ENCODE measurements at places on chromosomes 13 and 19.

GRCh38 chr19:12112701-12113100 is 27.4 kb downstream of the ZNF20 start:
- DNase-seq = no peak

DNA sequence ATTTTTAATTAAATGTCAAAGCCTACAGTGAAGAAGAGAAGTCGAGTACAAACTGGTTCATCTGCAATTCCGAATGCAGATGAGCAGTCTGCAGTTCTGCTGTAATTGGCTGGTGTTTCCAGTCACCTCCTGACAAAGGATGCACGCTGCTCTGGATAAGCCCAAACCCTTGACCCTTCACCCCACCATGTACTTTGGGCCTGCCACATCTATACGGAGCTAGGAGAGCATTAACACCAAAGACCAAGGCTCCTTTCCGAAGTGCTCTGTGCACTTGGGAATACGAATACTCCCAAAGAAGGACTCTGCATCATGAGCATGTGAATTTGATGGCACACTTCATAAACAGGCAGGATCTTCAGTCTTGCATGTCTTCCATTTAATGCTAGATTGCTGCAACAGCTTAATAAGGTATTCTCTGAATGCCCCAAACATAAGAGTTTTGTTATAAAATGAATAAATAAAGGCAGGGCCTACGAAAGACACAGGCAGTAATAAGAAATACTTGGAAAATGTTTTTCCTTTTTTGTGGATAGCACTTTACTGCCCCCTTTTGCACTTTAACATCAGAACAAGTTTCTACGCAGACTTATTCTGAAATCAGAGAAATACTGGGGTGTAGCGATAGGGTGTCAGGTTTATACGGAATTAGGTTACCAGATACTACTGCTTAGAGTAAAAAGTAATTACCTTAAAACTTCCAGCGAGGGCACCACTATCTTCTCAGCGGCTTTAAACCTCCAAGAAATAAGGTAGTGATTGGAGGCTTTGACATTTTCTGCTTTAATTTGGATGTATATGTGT is 15.0 kb downstream of the EFNB2 start:
- no peak for DNase-seq

- no peak for DNase-seq
Measured at GRCh38 chr13:51768976-51769375, 35.0 kb downstream of the DHRS12 start.

- DNase-seq = no peak
Measured at GRCh38 chr13:110037925-110038573, 251.7 kb upstream of the IRS2 start.

- DNase-seq = no peak
Measured at GRCh38 chr13:25902455-25902854, 149.4 kb downstream of the SHISA2 start.

DNA sequence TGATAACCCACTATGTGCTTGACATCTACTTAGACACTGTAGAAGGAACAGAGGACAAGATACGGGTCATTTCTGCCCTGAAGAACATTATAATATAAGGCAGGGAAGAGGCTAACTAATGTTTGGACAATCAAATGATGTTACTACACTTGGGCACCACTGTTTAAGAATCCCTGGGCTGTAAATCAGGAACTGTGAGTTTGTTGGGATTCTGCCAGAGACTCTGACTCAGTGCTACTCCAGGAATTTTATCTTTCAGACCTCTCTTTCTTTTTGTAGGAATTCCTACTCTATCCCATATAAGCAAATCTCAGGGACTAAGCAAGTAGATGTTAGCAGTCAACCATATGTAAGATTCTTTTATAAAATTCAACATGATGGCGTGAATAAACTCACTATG is 3.1 kb upstream of the ZNF471 start:
- no peak for DNase-seq

GRCh38 chr13:69948016-69948415 is 159.6 kb upstream of the ATXN8OS start:
- DNase-seq = no peak

GRCh38 chr13:93004919-93005318 is 221.7 kb upstream of the GPC6 start:
- no peak for DNase-seq

DNA sequence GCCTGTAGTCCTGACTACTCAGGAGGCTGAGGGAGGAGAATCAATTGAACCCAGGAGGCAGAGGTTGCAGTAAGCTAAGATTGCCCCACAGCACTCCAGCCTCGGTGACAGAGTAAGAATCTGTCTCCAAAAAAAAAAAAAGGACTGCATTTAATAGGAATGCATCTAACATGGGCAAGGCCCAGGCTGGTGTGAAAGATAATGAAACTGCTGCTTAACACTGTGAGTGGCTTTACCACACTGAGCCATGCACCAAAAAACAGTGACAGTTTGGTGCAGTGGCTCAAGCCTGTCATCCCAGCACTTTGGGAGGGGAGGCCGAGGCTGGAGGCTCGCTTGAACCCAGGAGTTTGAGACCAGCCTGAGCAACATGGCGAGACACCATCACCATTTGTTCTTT is 8.6 kb downstream of the GTF2F1 start:
- no peak for DNase-seq

DNA sequence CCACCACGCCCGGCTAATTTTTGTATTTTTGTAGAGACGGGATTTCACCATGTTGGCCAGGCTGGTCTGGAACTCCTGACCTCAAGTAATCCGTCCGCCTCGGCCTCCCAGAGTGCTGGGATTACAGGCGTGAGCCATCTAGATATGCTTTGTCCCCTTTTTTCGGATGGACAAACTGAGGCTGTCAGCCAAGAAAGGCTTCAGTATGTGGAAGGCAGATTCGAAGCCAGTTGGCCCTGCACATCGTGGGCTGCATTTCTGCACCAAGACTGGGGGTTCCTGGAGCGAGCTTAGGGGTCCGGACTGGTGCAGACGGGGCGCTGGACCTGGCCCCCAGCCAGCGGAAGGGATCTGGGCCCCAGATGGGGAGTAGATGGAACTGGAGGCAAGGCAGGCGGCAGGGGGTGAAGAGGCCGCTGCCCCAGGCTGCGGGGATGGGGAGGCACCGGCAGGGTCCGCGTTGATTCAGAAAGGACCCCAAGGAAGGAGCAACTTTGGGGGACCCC is 9.7 kb upstream of the JUND start:
- DNase-seq = no peak

DNA sequence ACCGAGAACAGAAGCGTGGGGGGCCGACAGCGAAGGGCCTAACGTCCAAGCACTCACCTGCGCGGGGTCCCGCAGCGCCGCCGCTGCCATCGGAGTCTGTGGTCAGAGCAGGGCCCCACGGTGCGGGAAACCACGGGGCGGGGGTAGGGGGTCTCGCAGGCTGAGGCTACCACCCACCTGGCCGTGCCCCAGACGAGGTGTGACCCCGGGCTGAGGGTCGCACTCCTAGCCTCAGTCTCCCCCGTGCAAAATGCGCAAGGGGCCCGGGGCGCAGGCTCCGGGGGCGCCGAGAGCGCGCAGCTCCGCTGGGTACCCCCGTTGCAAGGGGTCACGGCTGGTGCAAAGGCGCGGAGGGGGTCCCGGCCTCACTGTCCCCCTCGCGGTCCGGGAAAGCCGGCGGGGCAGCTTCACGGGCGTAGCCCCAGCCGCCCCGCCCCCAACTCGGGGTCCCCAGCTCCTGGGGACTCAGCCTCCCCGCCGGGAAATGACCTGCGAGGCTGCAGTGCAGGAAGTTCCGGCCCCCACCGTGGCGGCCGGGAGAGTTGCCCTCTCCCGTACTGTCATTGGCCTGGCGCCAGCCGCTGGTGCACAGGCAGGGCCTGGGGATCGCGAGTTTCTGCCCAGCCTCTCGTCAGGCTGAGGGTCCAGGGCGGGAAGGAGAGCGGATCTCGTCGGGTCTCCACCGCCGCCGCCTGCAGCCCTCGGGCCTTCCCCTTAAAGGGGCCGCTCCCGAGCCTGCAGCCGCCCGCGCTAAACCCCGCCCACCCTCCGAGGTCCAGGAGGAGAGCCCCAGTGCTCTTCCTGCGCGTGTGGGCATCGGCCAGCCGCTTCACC is at the start of gene ZNF792:
Gene ZNF792, minus strand, starts transcription at position 657 of the 834 bp plus-strand sequence. Its CDS starts 567 bp downstream, at position 90.
- no peak for DNase-seq

- no peak for DNase-seq
Measured at GRCh38 chr19:1237754-1238368, at the start of gene CBARP. TSS of gene CBARP (minus strand) at chr19:1238005. CDS start at chr19:1236100, 1,905 bp downstream.

GRCh38 chr13:38538422-38538821 is 148.5 kb upstream of the FREM2 start:
- no peak for DNase-seq

- DNase-seq = no peak
Measured at GRCh38 chr13:53513226-53513625, 484.6 kb downstream of the OLFM4 start.

DNA sequence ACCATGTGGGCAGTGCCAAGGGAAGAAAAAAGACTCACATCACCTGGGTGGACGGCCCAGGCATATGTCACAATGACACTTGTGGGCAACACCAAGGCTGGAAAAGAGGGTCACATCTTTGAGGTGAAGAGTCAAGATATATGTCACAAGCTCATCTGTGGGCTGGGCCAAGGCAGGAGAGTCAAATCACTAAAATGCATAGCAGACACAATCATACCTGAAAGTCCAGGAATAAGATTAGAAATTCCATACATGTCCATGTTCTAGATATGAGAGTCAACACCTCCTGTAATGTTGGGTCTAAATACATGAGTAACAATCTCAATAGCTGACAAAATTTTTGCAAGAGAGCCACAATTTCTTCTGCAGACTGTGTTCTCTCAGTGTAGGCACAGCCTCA is 145.0 kb downstream of the ZNF675 start:
- DNase-seq = no peak

DNA sequence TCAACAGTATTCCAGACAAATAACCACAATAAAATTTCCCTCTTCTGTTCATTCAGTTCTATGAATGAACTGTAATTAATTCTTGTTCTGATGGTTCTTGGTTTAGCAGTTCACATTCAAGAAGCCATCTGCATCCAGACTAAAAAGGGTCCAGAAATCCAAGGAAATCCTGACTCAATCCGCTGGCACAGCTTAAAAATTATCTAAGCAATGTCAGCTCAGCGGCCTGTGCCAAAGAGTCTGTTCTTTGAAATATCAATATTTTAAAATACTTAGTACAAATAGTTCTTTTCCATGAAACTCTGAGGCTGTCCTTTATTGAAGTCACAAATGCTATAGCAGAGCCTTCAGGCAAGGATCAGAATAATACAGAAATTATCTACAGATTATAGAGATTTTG is 57.2 kb downstream of the DHRS12 start:
- no peak for DNase-seq

DNA sequence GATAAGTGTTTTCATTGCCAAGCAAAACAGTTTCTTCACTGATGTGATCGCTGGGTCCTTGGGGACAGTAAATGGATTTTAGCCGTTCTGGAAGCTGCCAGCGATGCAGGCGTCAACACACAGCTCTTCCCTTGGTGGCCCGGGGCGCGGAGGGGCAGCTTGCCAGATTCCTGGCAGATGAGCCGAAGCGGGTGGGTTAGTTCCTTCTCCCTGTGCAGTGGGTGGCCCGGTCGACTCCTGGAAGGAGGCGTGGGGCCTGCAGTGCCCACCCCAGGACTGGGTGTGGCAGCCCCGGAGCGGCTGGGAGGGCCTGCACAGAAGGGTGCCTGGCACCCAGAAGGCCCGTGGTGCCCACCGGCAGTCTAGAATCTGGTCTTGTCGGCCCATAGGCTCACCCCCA is 69.0 kb downstream of the KDM4B start:
- no peak for DNase-seq

DNA sequence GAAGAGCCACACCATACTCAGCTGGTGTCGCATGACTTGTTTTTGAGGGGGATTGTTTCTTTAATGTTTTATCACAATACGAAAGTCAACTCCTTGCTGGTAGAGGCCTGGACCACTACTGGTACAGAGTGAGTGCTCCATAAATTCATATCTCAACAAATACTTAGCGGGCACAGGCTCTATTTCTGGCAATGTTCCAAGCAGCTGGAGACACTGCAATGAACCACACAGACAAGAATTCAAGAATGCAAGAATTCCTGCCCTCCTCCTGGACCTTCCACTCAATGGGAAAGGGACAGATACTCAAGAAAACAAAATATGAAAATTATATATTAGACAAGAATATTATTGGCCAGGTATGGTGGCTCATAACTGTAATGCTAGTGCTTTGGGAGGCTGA is 5.1 kb upstream of the FXYD5 start:
- no peak for DNase-seq

DNA sequence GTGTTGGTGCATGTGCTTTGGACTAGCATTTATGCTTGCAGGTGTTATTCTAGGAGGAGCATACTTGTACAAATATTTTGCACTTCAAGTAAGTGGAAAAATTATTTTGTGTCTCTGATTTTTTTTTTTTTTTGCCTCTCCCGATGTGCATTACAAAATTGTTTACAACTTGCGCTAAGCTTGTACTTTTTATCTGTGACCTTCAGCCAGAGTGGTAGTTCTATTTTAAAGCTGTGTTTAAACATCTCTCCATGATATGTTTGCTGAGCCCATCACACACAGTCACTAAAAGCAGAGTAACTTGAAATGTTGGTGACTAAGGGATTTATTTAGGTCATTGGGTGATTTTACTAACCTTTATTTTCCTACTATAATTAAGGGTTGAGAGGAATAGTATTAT is 20.8 kb downstream of the ITM2B start:
- DNase-seq = no peak

DNA sequence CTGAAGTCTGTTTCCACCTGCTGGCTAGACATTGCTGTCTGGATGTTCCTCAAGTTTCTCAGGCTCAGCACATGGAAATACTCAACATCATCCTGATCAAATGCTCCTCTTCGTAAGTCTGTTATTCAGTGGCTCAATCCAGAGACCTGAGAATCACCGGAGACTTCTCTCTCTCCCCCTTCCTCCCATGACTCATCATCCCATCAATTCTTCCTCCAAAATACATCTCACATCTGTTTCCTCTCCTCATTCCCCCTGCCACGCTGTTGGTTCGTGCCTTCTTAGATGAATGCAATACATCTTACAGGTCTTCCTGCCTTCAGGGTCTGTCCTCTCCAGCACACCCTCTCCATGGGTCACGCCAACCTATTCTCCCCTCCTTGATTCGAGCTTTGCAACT is 7.4 kb upstream of the RXFP2 start:
- DNase-seq = no peak

DNA sequence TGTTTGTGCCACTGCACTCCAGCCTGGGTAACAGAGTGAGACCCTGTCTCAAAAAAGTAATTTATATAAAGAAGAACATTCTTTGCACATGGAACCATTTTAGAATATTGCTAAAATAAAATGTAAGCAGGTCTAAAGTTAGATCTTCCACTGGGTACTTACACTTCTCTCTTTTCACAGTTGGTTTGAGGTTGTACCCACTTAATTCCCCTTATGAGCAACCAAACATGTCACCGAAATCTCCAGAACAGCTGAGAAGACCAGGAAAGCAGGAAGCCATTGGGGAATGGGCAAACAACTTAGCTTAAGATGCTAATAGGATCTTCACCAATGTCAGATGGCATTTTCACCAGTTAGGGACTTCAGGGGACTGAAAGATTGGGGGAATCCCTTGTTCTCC is 18.8 kb downstream of the NLRP4 start:
- DNase-seq = no peak

DNA sequence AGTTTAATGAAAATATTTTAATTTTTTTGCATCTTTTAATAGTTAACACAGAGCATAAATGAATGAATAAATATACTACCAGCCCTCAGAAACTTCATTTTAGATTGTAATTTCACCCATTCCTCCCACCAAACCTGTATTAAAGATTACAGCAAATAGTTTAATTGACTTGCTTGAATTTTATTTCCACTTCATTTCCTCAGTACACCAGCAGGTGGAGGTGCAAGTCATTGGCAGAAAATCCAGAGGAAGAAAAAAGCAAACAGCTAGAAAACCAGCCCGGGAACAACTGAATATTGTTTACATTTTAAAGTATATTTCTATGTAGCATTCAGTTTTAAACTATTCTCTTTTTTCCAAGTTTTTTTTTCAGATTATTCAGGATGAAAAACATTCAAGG is 177.8 kb downstream of the OLFM4 start:
- no peak for DNase-seq
